Muscle of arm (tissue), 14 donors: ENCODE measurements at places on chromosomes 7 and 10. TPM values are rescaled to one million over a fixed set of nuclear protein-coding genes. Genes with fewer than 3 reads are reported as not detected.

Gene HGF
- 3.8 TPM for polyA plus RNA-seq

- DNase-seq, result no peak
Measured at GRCh38 chr10:1738950-1739349, 1.6 kb upstream of the ADARB2 start.

GRCh38 chr7:112159351-112159750, 46.8 kb downstream of the DOCK4 start:
- no peak for DNase-seq

GRCh38 chr7:67566101-67566500, 569.5 kb downstream of the TYW1 start:
- no peak for DNase-seq

DNA sequence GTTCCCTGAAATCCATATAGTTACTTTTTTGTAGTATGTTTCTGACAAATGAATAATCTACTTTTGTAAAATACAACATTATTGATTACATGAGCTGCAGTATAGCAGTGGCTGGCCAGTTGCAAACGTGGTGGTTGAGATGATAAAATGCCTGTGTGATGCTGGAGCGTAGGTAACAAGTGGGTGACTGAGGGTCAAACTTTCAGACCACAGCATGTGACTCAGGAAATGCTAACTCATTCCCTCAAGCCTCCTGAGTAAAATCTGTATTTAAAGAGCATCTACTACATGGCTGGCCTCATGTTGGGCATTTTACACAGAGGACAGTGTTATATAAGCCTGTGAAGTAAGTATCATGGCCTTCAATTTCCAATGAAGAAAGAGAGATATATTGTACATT, 585.2 kb downstream of the GRID1 start:
- no peak for DNase-seq

Gene LRRC18
- not detected for polyA plus RNA-seq

Gene SEMA3E
- polyA plus RNA-seq, result not detected

GRCh38 chr10:118668228-118668952, 72.9 kb upstream of the PRLHR start:
- no peak for DNase-seq

DNA sequence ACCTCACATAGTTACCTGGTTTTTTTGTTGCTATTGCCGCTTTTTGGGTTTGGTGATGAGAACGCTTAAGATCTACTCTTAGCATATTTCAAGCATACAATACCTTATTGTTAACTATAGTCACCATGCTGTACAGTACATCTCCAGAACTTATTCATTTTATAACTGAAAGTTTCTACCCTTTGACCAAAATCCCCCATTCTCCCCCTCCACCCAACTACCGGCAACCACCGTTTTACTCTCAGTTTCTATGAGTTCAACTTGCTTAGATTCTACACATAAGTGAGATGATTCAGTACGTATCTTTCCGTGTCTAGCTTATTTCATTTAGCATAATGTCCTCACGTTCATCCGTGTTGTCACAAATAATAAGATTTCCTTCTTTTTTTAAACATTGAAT, 86.7 kb upstream of the IL6 start:
- no peak for DNase-seq

Gene PNLIPRP2
- not detected for polyA plus RNA-seq

DNA sequence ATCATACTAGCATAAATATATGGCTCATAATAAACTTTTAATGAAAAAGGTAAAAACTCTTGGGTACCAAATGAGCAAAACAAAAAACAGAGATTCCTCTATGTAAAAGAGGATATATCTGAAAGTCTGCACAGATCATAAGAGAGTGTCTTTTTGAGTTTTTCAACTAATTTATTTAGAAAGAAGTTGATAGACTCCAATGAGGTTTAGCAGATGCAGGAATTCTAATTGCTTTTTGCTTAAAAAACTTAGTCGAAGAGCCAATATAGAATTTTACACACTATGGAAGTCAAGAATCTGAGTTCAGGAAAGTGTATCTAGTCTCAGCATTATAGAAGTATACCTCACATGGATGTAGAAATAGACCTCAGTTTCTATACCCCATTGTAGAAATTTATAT, 3.4 kb upstream of the MLLT10 start:
- no peak for DNase-seq

DNA sequence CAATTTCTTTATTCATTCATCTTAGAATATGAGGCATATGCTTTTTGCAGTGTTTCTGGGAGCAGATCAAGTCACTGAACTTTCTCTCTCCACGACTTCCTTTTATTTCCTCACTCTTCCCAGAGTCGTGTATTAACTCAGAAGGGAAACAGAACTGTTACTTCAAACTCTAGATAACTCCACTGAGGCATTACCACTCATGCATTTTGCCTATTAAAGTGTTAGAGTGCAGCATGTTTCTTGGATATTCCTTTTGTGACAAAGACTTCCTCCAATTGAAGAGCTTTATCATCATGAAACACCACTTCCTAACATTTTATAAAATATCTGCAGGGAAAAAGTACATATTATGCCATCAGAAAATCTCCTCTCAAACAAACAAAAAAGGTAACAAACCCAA, 797.4 kb upstream of the COBL start:
- no peak for DNase-seq

GRCh38 chr10:102668326-102669107, 24.2 kb downstream of the TRIM8 start:
- no peak for DNase-seq

Gene NOS3
- 15.7 TPM for polyA plus RNA-seq

Gene CRHR2
- polyA plus RNA-seq, result 3.3 TPM

DNA sequence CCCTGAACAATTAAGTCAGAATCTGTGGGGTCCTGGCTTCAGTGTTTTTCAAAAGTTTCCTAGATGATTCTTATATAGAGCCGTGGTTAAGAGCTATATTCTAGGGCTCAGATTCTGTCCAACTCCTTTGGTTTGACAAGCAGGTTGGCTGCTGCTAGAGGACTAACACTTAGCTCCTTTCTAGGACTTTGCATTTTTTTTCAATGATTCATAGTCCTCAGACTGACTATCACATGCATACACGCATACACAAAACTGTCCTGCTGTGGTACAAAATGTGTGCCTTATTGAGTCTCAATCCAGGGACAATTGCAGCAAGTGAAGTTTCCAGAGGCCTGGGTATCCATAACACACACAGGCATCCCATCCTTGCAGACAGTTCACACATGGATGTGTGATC, 392.0 kb downstream of the NRG3 start:
- DNase-seq, result no peak
